ENCODE measurements at places on chromosomes 4 and X. TPM values are rescaled to one million over a fixed set of nuclear protein-coding genes. Genes with fewer than 3 reads are reported as not detected.

DNA sequence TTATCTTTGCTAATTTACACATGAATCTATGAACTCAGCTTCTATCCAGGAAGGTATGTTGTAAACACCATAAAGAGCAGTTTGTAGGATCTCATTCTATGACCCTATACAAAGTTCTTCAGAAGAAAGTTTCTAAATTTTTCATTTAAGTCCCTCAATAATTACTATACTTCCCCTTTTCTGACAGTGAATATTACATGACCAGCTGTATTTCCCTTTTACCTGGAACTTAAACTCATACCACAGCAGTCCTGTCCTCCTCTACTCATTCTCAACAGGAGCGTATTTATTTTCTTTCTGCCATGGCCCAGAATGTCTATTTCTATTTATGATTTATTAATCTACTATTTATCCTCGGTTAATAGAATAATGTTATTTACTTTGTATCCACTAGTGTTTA, 15.8 kb downstream of the RASGEF1B start:
- DNase-seq, result peak; percentile 28

- no peak for DNase-seq
Measured at GRCh38 chr4:3010998-3011397, 47.6 kb downstream of the GRK4 start.

DNA sequence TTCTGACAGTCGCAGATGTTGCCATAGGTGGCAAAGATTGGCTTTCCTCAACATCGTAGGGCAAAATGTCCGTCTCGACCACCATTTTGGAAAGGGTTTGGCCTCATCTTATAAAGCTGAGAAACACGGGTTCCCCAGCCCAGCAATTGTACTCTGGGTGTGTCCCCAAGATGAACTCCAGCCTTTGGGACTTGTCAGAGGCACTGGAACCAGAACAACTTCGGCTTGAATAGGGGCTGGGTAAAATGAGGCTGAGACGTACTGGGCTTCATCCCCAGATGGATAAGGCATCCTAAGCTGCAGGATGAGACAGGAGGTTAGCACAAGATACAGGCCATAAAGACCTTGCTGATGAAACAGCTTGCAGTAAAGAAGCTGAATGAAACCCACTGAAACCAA, 151.9 kb downstream of the CRLF2 start:
- DNase-seq, result no peak

GRCh38 chr4:128558896-128559679, 250.4 kb upstream of the JADE1 start:
- no peak for DNase-seq

GRCh38 chr4:118904935-118905334, 16.3 kb downstream of the SYNPO2 start:
- no peak for DNase-seq

DNA sequence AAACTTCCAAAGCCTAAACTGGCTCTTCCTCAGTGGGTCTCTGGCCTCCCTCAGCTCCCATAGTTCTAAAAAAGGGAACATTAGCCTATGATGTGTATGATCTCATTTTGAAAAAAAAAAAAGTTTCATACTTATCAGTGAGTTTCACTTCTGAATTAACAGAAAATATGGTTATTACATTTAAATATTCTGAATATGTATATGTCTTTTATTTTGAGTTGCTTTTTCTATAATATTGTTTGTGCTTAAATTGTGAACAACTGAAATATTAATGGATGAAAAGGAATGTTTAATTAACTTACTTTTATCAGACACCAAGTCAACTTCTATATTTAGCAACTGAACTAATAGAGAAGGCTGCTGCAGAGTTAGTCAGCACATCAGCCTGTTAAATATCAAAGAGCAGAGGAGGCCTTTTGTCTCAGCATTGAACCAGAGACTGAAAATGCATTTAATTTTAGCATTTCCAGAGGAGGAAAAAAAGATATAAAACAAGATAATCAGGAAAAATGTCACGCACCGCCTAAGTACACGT, 20.4 kb upstream of the FHL1 start:
- DNase-seq, result no peak

- no peak for DNase-seq
Measured at GRCh38 chr4:119030536-119030890, 105.1 kb upstream of the MYOZ2 start.

DNA sequence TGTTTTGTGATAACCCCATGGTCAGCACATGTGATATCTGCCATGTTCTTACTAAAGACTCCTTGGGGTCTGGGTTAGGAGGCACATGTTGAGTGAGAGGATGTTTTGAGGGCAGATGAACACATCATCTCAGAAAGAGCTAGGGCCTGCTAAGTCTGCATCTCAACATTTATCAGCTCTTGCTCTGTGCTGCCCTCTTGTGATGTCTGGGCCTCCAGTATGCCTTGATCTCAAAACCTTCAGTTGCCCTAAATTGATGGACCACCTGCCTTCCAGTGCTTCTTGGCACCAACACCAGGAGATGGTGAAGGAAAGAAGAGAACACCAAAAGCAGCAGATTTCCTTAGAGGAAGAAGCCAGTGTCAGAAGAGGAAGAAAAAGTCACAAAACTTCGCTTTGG, 22.5 kb downstream of the MID1 start:
- DNase-seq, result no peak

- peak; percentile 78 for DNase-seq
Measured at GRCh38 chr4:89486042-89486441, 178.4 kb upstream of the GPRIN3 start.

Gene FANCB
- total RNA-seq, result 1.6 TPM

DNA sequence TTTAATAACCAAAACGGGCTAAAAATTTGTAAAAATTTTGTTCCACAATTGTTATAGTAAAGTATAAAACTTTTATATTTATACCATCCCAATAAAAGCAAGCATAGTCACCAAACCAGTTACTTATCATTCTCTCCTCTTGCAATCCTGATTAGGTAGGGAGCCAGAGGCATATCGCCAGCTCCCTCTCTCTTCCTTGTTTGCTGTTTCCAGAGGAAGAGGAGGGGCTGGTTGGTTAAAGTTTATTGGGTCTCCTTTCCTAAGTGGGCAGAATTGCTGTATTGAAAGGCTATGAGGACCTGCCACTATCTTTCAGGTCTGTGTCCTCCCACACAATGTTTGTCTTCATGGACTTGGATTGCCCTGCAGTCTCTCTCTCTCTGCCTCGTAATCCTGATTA, 29.6 kb upstream of the BBS12 start:
- no peak for DNase-seq

- no peak for DNase-seq
Measured at GRCh38 chrX:29143356-29143755, 556.1 kb downstream of the IL1RAPL1 start.

Gene GSX2
- total RNA-seq, result not detected

- DNase-seq, result no peak
Measured at GRCh38 chr4:8025668-8026067, 86.0 kb upstream of the AFAP1 start.

Gene YY2
- total RNA-seq, result 1.1 TPM

DNA sequence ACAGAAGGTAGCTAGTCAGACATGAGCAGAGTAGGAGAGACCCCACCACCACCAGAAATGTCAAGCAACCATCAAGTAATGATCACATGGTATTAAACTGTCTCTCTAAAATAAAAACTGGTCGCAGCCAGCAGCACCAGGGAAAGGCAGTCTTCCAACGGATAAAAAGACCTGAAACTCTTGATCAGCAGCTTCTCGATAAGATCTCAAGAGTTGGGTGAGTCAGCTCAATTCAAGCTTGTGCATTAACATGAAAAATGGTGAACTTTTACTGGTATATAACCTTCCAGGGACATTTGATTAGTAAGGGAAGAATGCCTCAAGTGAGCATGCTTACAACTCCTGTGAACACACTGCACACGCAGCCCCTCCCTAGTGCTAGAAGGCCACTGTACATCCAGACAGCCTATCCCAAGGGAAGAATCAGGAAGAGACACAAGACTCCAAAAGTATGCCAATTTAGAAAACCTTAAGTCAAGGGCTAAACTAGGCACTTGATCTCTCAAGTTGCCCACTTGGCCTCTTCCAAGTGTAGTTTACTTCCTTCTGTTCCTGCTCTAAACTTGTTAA, 270.0 kb upstream of the GNPDA2 start:
- no peak for DNase-seq

DNA sequence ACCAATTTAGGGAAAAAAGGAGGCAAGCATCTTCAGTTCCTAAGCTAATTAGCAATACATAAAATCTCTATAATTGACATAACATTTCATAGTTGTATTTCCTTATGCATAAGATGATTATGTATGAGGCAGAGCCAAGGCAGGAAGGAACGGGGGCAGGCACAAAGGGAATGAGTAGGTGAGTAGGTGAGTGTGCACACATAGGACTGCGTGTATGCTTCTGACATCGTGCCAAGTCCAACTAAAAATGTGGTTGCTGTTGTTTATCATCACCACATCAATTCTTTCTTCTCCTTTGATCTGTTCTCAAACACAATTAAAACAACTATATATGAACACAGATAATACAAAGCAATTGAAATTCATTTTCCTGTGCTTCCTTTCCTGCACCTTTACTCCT, 131.2 kb downstream of the UNC5C start:
- no peak for DNase-seq
